ENCODE measurements at places on chromosomes 16 and 17.
A peak's percentile ranks its signal among the peaks of the same experiment; 100 is the strongest.

DNA sequence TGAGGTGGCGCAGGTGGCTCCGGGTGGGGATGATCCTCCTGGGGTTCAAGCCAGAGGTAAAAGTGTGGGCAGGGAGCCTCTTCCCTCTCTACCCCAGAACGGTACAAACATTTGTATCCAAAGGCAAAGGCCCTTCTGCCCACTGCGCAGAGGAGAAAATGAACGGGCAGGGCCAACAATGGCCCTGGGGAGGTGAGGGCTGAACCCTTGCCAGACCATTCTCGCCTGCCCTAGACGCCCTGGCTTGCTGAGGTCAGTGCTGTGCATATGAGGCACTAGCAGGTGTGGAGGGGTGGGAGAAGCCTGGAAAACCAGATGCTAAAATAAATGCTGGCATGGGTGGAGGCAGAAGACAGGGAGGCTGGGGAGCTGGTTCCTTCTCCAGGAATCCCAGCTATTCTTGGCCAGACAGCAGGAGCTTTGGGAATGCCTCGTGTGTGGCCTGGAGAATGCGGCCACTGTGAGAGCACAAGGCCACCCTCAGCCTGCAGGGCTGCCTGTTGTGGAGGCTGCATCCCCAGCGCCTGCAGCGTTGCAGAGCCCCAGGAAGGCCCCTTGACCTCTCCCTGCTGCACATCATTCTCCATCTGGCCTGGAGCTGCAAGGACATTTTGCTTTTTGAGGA lies 4.5 kb downstream of the C17orf50 start:
- no peak for DNase-seq

GRCh38 chr17:7557775-7558543 lies 591 bp upstream of the TNFSF13 start:
- DNase-seq: peak; percentile 31

DNA sequence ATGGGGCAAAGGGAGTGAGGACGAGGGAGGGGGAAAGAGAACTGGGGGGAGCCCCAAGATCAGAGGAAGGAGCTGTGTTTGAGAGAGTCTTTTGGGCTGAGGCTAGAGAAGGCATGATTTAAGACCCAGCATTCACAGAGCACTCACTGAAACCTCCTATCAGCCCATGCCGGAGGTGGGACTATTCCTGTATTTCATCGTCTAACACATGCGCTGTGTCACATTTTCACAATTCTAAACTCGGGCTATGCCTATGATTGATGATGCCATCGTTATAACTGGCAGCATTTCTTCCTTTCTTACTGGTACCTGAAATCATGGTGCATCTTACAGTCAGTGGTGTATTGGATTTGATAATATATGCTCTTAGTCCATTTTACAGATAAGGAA lies 3.5 kb downstream of the FAM171A2 start:
- no peak for DNase-seq

GRCh38 chr16:35732046-35732810 lies 2272.8 kb downstream of the TP53TG3F start:
- no peak for DNase-seq

- no peak for DNase-seq
These were observed 121.1 kb downstream of the SOCS1 start for GRCh38 chr16:11134722-11135463.

DNA sequence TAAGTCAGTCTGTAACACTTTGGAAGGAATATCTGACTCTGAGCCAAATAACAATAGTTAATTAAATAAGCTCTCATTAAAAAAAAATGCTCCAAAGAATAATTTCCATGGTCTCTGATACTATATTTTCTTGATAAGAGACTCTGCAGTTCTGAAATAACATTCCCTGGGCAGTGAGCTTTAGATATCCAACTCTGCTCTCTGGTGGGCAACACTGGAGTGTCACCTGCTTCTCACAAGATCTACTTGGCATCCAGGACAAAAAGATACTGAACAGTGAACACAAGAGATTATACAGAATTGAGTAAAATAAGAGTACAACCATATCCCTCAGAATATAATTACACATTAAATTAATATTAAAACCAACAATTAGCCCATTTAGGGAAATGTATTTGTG lies 13.7 kb downstream of the BLMH start:
- peak; percentile 23 for DNase-seq

- no peak for DNase-seq
These were observed 21.2 kb upstream of the ITGA3 start for GRCh38 chr17:50034498-50035364.

DNA sequence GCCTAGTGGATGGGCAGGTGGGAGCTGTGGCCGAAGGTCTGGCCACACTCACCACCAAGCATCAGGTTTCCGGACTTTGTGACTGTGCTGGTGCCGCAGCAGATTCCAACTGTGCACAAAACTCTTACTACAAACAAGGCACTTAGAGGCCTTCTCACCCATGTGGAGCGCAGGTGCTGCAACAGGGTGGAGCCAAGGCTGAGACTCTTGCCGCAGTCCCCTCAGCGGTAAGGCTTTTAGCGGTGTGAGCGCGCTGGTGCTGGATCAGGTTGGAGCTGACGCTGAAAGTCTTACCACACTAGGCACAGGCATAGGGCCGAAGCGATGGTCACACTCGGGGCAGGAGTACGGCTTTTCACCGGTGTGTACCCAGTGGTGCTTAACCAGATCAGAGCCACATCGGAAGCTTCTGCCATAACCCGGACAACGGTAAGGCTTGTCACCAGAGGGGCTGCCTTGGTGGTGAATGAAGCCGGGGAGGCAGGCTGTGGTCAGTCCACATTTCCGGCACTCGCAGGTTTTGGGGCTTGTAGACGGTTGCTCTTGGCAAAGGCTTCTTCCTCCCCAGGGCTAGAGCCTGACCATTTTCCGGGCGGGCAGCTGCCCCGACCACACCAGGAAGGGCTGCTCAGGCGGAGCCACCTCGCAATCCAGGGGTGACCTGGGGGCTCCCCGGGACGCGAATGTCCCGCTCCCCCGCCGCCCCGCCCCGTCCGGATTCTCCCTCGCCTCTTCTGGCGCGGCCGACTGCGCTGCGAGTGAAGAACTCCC lies 1.0 kb upstream of the ARMC5 start:
- peak; percentile 71 for DNase-seq

DNA sequence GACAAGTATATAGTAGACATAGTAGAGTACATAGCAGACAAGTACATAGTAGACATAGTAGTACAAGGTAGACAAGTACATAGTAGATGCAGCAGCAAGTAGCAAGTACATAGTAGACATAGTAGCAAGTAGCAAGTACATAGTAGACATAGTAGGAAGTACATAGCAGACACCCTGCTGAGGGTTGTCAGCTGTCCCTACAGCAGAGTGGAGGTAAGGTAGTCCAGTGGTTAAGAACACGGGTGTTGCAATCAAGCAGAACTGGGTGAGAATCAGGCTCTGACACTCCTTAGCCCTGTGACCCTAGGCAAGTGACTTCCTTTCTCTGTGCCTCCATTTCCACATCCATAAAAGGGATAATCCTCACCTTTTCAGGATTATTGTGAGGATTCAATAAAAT lies 94.7 kb downstream of the NOG start:
- DNase-seq: no peak

DNA sequence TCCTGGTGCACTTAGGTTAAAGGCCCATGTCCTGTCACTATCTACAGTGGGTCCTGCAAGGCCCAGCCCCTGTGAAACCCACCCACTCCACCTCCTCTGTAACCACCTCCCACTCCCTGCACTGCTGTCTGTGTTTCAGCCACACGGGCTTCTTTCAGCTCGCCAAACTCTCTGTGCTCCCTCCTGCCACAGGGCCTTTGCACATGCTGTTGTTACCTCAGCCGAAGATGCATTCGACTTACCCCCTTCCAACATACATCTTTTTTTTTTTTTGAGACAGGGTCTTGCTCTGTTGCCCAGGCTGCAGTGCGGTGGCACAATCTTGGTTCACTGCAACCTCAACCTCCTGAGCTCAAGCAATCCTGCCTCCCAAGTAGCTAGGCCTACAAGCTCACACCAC lies 76.5 kb upstream of the RPL38 start:
- no peak for DNase-seq

DNA sequence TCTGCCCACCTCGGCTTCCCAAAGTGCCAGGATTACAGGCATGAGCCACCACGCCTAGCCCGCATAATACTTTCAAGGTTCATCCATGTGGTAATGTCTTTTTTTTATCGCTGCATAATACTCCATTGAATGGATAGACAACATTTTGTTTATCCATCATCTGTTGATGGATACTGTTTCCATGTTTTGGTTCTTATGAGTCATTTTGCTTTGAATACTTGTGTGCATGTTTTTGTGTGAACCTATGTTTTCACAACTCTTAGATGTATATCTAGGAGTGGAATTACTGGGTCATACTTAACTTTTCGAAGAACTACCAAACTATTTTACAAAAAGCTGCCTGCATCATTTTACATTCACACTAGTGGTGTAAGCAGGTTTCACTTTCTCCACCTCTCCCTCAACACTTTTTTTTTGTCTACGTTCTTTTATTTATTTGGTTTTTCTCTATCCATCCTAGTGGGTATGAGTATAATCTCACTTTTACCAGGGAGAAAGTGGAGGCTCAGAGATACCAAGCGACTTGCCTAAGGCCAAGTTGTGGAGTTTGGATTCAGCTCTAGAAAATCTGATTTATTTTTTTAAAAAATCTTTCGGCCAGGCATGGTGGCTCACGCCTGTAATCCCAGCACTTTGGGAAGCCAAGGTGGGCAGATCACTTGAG lies 151.2 kb downstream of the CMIP start:
- DNase-seq: no peak

- no peak for DNase-seq
These were observed 347.1 kb downstream of the SEC14L1 start for GRCh38 chr17:77487677-77488530.

DNA sequence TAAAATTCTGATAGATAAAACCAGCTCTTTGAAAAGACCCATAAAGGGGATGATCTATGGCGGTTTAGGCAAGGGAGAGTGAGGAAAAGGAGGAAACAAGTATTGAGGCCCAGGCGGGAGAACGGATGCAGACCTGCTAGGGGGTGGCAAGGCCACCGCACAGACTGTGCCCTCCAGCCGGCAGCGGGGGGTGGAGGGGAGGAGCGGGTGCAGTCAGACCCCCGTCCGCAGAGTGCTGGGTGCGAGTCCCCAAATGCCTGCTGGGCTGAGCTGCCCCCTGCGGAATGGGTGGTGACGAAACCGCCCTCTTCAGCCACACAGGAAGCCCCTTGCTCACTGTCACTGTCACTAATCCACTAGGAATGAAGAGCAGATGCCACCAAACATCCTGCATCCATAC lies 46.0 kb downstream of the LMF1 start:
- DNase-seq: no peak

GRCh38 chr16:65463652-65464260 lies 341.9 kb upstream of the CDH11 start:
- DNase-seq: no peak

GRCh38 chr16:50862818-50863643 lies 121.1 kb downstream of the CYLD start:
- DNase-seq: no peak

GRCh38 chr17:57986841-57987580 lies 1.0 kb downstream of the VEZF1 start:
- peak; percentile 38 for DNase-seq

- no peak for DNase-seq
These were observed 20.5 kb upstream of the JPH3 start for GRCh38 chr16:87581857-87582215.

GRCh38 chr17:46097497-46097896 lies 95.7 kb downstream of the KANSL1 start:
- DNase-seq: no peak

- DNase-seq: peak; percentile 23
These were observed 26.8 kb upstream of the SLC5A10 start for GRCh38 chr17:18925187-18925586.

GRCh38 chr17:21163101-21163500 lies 36.3 kb downstream of the DHRS7B start:
- DNase-seq: no peak

DNA sequence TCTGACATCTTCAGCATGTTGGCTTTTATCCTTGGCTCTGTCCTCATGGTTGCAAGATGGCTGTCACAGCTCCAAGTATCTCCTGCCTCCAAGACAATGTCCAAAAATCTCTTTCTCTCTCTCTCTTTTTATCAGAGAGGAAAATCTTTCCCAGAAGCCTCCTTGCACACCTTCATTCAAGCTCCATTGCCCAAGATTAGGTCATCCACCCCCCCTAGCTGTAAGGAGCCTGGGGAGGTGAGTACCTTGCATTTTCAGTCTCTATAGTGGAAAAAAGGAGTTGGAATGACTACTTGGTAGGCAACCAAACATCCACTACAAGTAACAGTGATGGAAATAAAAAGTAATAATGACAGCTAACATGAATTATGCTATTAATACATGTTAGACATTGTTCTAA lies 22.0 kb upstream of the NSMCE1 start:
- DNase-seq: no peak

- DNase-seq: no peak
These were observed 11.4 kb upstream of the ARHGAP23 start for GRCh38 chr17:38416840-38417209.

DNA sequence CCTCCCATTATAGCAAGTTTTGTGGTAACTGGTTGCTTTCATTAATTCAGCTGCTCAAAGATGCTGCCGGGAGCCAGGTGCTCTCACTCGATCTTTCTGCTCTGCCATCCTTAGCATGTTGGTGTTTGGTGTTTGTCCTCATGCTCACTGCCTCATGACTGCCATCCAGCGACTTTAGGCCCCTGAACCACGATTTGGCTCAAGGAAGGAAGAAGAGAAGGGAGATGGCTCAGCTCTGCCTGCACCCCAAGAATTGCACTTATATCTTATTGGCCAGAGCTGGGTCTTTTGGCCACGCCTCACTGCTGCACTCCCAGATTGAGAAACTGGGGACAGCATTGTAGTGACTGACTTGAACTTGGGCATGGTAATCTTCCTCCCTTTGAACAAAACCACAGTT lies 52.7 kb downstream of the ARSG start:
- DNase-seq: peak; percentile 13

DNA sequence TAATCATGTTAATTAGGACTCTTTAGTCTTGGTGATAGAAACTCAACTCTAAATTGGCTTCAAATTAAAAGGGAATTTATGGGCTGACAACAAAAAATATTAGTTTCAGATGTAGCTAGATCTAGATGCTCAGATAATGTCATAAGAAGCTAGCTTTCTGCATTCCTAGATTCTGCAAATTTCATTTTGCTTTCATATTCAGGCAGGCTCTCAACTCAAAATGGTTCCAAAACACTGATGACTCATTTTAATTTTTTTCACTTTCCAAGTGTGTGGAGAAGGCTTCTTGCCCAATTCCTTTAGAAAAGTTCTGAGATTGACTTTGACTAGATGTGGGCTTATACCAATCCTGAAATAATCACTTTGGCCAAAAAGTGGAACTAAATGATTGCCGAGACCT lies 236.7 kb upstream of the GOT2 start:
- no peak for DNase-seq

DNA sequence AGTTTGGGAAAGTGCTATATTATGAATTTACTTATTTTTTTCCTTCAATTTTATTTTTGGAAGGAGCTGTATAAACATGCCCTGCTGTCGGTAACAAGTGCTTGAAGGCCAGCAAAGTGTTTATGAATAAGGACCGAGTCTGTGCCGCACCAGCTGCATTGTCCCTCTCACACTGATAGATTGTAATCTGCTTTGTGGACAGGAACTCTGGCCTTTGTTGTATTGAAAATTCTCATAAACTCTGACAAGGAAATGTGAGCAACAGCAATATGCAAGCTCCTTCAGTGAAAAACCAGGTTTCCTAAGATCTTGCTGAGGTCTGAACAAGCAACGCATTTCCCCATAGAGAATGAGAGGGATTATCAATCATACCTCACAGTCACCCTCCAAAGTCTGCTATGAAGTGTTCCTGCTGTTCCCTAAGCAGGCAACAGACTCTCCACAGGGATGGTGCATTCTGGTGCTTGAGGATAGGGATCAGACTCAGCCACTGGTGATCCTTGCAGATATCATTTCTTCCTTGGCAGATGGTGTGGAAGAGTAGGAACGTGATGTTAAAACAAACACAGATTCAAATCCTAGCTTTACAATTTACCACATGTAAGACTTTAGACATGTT lies 109.6 kb downstream of the KCNJ2 start:
- no peak for DNase-seq
